ENCODE measurements at places on chromosomes 2 and 18.

- DNase-seq, result no peak
Measured at GRCh38 chr18:50830544-50830943, 10.7 kb upstream of the MRO start.

- DNase-seq, result no peak
Measured at GRCh38 chr2:97997784-97998392, 2.1 kb upstream of the TMEM131 start.

DNA sequence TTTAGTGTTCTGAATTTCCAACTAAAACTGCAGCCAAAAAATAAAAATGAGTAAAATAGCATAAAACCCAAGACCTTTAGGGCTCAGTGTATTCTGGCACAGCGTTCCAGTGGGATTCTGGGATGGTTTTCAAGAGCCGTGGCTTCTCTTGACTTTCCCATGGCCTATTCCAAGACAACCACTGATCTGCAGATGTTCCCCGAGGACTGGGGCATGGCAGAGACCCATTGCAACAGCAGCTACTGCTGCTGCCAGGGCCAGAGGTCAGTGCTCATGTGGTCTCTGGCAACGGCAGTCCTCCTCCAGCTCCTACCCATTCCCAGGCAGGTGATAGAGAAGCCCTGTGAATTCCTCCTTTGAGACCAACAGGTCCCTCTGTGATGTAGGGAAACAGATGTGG is 26.8 kb downstream of the TNP1 start:
- DNase-seq, result no peak

GRCh38 chr18:63119647-63120046 is 199.9 kb downstream of the BCL2 start:
- DNase-seq, result peak; percentile 15

GRCh38 chr2:15073664-15074063 is 441.1 kb downstream of the LRATD1 start:
- no peak for DNase-seq

DNA sequence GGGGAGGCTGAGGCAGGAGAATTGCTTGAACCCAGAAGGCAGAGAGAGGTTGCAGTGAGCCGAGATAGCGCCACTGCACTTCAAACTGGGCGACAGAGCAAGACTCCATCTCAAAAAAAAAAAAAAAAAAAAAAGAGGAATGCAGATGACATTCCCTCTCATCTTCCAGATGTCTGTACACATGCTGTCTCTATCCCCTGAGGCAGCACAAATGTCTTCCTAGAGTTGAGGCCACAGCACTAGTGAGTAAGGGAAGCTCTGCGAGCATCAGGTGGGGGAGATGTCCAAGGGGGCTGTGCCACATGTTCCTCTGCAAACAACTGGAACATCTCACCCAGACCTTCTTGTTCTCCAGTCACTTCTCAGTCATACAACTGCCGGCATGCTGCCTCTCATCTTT is 35.6 kb upstream of the LRRC30 start:
- no peak for DNase-seq

DNA sequence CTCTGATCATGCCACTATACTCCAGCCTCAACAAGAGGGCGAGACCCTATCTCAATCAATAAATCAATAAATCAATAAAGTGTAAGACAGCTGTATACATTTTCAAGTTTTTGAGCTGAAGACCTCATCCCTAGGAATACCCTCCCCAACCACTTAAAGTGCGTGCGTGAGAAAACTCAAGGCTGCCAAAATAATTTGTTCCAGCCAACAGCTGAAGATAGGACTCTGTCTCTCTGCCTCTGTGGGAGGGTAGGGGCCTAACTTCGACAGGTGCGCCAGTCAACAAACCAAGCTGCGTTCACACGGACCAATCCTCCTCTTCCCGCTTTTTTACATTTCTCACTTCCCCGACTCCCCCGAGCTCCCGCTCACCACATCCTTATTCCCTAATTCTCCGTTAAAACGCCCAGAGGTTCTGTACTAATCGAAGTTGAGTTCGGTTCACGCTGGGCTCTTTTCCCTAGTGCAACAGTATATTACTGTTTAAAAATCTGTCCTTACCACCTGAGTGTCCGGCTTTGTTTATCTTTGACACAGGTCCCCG is 618 bp downstream of the POLR2D start:
- DNase-seq, result no peak

Data from astrocyte of the spinal cord (primary cell).